GM13976 (cell line): ENCODE measurements at places on chromosomes 16 and 17.

DNA sequence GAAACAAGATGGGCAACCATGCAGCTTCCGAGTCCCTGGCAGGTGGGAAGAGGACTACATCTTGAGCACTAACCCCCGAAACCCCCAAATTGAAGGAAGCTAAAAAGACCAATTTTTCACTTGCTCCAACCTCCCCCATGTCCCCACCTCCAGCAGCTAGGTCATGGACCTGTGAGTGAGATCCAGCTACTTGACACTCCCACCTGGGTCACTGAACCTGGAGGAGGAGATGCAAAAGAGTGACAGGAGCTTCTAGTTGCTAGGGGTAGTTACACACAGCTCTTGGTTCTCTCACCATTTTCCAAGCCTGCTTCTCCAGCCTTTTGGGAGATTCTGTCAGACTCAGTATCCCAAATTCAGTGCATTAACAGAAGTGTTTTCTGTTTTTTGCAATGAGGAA is 11.2 kb downstream of the PDZD9 start:
- DNase-seq: no peak

- no peak for DNase-seq
Observed at GRCh38 chr17:46086821-46087220, 87.8 kb downstream of the STH start.

- DNase-seq: no peak
Observed at GRCh38 chr16:71351558-71351901, 7.0 kb upstream of the CALB2 start.

DNA sequence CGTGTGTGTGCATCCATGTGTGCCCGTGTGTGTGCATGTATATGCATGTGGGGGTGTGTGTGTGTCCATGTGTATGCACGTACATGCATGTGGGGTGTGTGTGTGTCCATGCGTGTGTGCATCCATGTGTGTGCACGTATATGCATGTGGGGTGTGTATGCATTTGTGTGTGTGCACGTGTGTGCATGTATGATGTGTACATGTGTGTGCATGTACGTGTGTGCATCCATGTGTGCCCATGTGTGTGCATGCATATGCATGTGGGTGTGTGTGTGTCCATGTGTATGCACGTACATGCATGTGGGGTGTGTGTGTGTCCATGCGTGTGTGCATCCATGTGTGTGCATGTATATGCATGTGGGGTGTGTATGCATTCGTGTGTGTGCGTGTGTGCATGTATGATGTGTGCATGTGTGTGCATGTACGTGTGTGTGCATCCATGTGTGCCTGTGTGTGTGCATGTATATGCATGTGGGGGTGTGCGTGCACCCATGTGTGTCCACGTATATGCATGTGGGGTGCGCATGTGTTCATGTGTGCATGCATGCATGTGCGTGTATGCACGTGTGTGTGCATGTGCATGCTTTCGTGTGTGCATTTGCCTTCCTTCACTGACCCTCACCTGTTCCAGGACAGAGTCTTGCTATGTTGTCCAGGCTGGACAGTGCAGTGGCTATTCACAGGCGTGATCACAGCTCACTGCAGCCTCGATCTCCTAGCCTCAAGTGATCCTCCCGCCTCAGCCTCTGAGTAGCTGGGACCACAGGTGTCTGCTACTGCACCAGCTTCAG is 129.6 kb upstream of the TNRC6C start:
- no peak for DNase-seq

DNA sequence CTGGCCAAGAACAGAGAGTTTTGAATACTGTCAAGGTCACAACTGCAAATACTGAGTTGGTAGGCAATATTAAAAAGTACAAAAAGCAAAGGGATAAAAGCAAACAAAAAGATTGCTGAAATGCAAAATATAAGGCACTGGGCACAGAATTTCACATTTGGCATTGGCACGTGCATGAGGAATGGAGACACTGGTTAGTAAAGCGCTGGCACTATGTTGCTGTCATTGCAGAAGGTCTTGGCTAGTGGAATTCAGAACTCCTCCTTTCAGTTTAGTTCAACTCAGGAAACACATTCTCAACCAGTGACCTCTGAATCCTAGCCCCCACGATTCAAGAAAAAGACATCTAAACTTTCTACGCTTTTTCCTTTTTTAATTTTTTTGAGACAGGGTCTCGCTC is 111.8 kb upstream of the PSMD7 start:
- DNase-seq: no peak

- no peak for DNase-seq
Observed at GRCh38 chr17:73630965-73631595, 13.2 kb downstream of the SDK2 start.

DNA sequence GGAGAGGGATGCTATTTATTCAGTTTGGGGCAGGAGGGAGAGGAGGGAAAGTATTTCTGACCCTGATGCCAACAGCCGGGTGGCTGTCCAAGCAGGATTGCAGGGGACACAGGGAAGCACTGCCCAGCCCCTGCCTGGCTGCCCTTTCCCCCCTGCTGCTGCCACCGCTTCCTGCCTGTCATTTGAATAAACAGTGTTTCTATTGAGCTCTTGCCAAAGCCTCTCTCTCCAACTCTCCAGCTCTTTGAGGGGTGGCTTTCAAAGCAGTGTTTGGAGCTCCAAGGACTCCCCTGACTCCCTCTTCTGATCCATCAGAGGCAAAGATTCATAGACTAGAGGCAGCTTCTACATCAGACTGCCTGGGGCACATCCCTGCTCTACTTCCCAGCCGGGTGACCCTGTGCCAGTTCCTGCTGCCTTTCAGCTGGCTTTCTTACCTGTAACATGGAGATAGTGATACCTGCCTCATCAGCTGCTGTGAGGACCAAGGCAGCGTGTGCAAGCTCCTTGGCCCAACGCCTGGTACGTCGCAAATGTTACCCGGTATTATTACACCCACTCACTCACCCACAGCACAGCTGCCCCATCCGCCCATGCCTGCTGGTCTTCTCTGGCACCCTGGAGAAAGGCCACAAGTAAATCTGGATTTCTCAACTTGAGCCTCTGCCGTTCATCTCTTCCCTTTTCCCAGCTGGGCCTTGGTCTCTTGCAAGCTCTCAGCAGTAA is 9.5 kb downstream of the PROCA1 start:
- no peak for DNase-seq

- no peak for DNase-seq
Observed at GRCh38 chr17:27339198-27339835, 45.4 kb downstream of the WSB1 start.

DNA sequence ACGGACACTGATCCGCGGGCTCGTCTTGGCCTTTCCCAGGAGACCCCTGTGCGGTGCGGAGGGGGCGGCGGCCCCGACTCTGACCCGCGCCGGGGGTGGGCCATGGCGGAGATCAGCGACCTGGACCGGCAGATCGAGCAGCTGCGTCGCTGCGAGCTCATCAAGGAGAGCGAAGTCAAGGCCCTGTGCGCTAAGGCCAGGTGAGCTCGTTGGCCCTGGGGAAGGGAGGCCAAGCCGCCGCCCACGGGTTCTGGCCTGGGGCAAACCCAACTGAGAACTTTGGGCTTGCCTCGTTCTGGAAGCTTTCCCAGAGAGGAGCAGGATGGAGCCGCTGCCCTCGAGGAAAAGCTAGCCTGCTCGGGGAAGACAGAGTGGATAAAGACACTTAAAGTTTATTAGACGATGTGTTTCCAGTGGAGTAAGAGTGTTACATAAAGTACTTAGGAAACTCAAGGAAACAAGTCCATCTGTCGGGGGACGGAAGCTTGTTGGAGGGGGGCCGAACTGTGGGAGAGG is 540 bp downstream of the PPP4C start:
- DNase-seq: no peak

GRCh38 chr16:83051451-83051850 is 424.7 kb downstream of the CDH13 start:
- DNase-seq: no peak

GRCh38 chr17:48012654-48013053 is 24.9 kb downstream of the COPZ2 start:
- no peak for DNase-seq

DNA sequence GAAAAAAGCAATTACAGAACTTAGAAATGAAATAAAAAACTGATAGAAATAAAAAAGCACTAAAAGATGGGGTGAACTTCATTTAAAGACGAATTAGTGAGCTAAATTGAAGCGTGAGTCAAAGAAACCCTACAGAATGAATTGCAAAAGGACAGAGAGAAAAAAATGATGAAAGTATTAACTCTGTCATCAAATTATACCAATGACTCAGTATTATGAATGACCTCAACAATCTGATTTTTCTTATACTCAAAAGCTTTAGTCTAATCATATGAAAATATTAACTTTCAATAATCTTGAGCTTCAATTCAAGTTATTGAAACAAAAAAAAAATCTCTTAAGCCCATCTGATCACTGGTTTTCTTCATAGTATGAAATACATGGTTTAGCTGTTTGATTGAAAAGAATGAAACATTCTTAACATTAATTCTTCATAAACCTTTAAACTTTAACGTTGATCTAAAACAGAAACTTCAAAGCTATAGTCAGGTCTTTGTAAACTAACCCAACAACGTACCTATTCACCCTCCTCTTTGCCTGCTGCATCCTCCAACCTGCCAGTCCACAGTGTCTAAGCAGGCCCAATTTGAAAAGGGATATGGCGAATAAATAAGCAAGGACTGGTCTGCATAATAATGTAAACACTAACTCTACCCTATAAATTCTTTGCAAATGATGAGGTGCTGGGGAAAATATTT is 6.6 kb downstream of the ABCA5 start:
- DNase-seq: no peak

- DNase-seq: peak; percentile 80
Observed at GRCh38 chr16:85755929-85756768, 5.3 kb upstream of the C16orf74 start.

- DNase-seq: no peak
Observed at GRCh38 chr17:2140683-2141082, 85.8 kb downstream of the HIC1 start.

- DNase-seq: peak; percentile 29
Observed at GRCh38 chr16:63289834-63290460, 1253.7 kb upstream of the CDH8 start.

- no peak for DNase-seq
Observed at GRCh38 chr17:61645920-61646319, 54.9 kb upstream of the NACA2 start.

DNA sequence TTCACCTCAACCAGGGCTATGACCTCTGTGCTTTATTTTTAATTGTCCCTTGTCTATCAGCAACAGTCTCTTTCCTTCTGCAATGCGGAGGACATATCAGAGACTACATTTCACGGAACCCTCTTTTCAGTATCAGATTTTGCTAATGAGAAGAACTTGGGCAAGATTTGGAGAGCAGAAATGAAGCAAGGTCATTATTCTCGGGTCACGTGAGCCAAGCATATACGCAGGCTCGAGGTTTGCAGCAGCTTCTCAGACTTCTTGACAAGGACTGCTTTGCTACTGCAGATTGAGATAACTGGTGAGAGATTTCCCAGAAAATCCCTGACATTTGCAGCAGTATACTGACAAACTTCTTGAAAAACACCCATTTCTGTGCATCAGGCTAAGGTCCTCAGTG is 30.4 kb downstream of the ABCA10 start:
- DNase-seq: no peak

GRCh38 chr16:314795-315299 is 31.9 kb downstream of the PDIA2 start:
- DNase-seq: no peak

DNA sequence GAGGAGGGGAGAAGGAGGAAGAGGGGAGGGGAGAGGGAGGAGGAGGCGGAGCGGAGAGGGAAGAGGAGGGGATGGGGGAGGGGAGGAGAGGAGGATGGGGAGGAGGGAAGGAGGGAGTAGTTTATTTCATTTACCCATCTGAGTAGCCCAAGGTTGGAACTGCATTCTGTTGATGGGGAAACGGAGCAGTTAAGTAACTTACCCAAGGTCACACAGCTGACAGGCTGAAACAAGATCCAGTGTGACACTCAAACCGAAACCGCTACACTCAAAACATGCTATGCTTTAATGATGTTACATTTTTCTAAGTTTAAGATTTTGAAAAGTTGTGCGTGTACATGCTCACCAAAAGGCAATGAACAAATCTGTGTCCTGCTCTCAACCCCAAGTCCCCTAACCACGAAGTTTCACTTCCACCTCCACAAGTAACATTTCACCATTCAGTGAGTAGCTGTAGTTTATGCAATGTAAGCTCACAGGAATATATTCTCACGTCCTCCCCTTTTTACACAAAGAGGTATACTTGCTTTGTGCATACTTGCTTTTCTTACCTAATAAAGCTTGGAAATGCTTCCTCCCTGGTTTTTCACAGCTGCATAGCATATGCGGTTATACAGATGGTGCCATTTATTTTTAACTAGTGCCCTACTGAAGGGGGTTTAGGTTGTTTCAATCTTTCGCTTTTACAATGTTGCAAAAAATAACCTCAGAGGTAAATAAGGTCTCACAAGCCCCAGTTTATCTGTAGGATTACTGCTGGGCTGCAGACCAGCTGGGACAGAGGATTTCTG is 275.3 kb downstream of the PARN start:
- DNase-seq: peak; percentile 84

GRCh38 chr17:1227917-1228780 is 42.1 kb upstream of the BHLHA9 start:
- peak; percentile 84 for DNase-seq

DNA sequence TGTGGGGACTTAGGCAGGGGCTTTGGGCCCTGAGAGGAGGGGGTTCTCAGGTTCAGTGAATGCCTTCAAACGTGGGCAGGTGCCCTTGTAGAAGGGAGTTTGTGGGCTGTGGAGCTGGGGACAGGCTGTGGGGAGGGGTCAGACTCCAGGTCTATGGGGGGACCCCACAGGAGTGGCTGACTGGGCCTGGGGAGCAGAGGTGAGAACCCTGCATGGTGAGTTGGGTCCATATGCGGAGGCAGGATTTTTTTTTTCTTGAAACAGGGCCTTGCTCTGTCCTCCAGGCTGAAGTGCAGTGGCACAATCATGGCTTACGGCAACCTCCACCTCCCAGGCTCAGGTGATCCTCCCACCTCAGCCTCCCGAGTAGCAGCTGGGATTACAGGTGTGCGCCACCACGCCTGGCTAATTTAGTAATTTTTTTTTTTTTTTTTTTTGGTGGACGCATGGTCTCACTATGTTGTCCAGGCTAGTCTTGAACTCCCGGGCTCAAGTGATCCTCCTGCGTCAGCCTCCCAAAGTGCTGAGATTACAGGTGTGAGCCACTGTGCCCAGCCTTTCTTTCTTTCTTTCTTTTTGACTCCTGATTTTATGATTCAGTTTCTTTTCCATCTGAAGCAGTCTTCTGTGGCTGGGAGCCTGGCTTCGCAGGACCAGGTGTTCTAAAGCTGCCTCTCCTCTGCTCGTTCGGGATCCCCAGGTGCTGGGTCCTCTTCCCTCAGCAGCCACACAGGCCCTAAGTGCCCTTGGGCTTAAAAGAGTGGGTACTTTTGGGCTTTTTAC is 19.0 kb upstream of the ADCY7 start:
- DNase-seq: no peak

- DNase-seq: no peak
Observed at GRCh38 chr17:59361386-59361785, 29.9 kb downstream of the YPEL2 start.

GRCh38 chr17:68820825-68821481 is 134.2 kb downstream of the ABCA8 start:
- DNase-seq: no peak

- DNase-seq: peak; percentile 80
Observed at GRCh38 chr17:4658478-4659305, 17.2 kb upstream of the ALOX15 start.
